ENCODE measurements at places on chromosomes 11 and 22.

- no peak for DNase-seq
These were observed 14.7 kb downstream of the SSH3 start for GRCh38 chr11:67317888-67318555.

GRCh38 chr11:59551659-59552521 lies 40.6 kb downstream of the OR4D9 start:
- DNase-seq: no peak

- DNase-seq: no peak
These were observed 33.2 kb upstream of the TTC12 start for GRCh38 chr11:113281052-113281725.

DNA sequence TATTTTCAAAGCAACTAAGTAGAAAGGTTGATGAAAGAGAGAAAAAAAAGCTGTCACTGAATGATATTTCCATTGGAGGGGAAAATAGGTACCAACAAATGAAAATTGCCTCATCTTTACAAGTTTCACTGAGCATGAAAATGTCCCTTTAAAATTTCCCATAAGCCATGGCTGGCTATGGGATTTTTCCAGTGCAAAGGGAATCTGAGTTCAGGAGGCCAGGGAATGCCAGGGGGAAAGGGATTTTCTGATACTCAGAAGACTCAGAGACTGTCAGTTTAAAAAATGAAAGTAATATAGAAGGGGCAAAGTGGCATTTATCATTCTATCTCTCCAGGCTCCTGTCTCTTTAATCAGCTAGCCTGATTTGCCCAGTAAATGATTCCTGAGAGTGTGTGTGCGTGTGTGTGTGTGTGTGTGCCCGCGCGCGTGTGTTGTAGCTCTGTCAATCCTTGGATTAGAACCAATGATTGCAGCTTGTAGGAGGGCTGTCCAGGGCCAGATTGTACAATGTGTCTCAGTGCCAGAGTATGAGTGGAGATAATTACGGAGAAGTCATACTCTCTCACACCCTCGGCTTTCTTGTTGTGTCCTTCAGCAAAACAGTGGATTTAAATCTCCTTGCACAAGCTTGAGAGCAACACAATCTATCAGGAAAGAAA lies at the start of gene NTM:
Gene NTM (plus strand): TSS at position 526 of the 662 bp plus-strand sequence.
- no peak for DNase-seq

DNA sequence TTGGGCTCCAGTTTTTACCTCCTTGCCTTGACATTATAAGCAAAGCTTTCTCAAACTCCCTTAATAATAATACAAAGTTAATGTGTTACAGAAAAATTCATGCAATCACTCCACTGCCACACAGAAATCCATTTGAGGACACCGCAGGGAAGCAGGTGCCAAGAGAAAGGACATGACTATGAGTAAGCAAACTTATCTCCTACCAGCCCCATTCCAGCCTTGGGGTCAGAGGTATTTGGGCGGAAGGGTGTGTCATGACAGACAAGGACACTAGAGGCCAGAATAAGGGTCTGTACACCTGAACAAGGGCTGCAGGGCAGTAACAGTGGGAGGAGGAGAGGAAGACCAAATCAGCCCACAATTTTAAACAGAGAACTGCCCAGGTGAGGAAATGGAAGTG lies 5.9 kb downstream of the GNG3 start:
- no peak for DNase-seq

- peak; percentile 18 for DNase-seq
These were observed 16.1 kb downstream of the NCAPD3 start for GRCh38 chr11:134207538-134208239.

GRCh38 chr22:46879083-46879482 lies 116.6 kb downstream of the TBC1D22A start:
- no peak for DNase-seq
